ENCODE measurements at places on chromosomes 7 and 10. TPM values are rescaled to one million over a fixed set of nuclear protein-coding genes. Genes with fewer than 3 reads are reported as not detected.

GRCh38 chr7:113562801-113563200, 356.0 kb downstream of the PPP1R3A start:
- no peak for DNase-seq

GRCh38 chr10:100733329-100733728, 12.1 kb upstream of the PAX2 start:
- DNase-seq = no peak

GRCh38 chr7:95549818-95550529, 46.3 kb downstream of the PDK4 start:
- DNase-seq = peak; percentile 72

GRCh38 chr10:132909491-132910071, 32.8 kb downstream of the CFAP46 start:
- DNase-seq = no peak

DNA sequence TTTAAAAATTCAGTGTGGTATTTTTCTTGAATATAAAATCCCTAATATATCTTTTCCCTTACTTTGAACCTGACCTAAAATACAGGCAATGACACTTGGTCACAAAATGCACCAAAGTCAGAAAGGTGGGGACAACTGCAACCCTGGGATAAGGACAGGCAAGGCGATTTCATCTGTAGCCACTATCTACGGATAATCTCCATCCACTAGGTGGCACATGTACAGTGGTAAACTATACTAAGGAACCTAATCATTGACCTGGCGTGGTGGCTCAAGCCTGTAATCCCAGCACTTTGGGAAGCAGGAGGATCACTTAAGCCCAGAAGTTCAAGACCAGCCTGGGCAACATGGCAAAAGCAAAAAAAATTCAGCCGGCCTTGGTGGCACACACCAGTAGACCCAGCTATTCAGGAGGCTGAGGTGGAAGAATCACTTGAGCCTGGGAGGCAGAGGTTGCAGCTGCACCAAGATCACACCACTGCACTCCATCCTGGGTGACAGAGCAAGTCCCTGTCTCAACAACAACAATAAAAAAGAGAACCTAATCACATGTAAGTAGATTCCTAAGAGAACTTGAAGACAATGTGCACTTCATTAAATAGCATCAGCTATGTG, 98.9 kb downstream of the KMT2C start:
- DNase-seq = peak; percentile 41

DNA sequence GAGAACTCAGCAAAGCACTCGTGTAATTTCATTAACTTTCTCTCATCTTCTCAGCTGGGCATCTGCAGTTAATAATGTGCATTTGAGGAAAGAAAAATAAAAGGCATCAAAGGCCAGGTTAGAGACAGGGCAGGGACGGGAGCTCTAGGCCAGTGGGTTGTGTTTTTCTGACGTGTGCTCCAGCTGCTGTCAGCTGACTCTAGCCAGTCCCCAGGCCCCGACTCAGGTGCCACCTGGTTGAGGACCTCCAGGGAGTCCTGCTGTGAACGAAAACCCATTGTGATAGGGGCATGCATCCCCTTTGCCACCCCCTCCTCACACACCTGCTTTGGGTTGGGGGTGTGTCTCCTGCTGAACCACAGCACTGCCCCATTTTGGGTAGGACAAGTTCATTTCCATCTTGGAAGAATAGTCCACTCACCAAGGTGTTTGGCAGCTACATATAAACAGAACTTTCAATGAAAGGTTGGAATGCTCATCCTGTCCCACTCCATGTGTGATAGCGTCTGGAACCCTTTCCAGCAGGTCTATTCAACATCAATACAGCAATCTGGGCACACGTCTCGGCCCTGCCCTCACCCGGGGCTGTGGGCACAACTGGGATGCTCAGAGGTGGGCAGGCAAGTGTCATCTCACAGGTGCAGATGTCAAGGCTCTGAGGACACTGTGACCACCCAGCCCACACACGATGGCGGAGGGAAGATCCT, 146.1 kb upstream of the FAM20C start:
- DNase-seq = no peak

DNA sequence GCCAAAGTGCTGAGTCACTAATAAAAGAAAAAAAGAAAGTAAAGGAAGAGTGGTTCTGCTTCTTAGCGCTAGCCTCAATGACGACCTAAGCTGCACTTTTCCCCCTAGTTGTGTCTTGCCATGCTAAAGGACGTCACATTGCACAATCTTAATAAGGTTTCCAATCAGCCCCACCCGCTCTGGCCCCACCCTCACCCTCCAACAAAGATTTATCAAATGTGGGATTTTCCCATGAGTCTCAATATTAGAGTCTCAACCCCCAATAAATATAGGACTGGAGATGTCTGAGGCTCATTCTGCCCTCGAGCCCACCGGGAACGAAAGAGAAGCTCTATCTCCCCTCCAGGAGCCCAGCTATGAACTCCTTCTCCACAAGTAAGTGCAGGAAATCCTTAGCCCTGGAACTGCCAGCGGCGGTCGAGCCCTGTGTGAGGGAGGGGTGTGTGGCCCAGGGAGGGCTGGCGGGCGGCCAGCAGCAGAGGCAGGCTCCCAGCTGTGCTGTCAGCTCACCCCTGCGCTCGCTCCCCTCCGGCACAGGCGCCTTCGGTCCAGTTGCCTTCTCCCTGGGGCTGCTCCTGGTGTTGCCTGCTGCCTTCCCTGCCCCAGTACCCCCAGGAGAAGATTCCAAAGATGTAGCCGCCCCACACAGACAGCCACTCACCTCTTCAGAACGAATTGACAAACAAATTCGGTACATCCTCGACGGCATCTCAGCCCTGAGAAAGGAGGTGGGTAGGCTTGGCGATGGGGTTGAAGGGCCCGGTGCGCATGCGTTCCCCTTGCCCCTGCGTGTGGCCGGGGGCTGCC, at the start of gene IL6:
Gene IL6, plus strand, starts transcription at position 294 of the 807 bp plus-strand sequence. Its CDS starts 63 bp downstream, at position 357.
- peak; percentile 96 for DNase-seq

- no peak for DNase-seq
These were observed 127.1 kb upstream of the TNS3 start for GRCh38 chr7:47709051-47709450.

GRCh38 chr7:90455163-90456030, 14.0 kb upstream of the PTTG1IP2 start:
- DNase-seq = peak; percentile 51

GRCh38 chr7:70711452-70711851, 420.5 kb upstream of the GALNT17 start:
- DNase-seq = no peak

Gene ZNF117
- 0.87 TPM for total RNA-seq

Gene CRPPA
- total RNA-seq = 2.3 TPM

Gene SLC18A2
- total RNA-seq = not detected

Gene GNGT1
- not detected for total RNA-seq

Gene WEE2
- total RNA-seq = not detected

Gene GHRHR
- total RNA-seq = not detected

Gene WNT16
- 0.15 TPM for total RNA-seq
